ENCODE measurements at places on chromosomes 16 and 17.

- DNase-seq: no peak
Measured at GRCh38 chr16:89744813-89745212, 23.5 kb downstream of the ZNF276 start.

- no peak for DNase-seq
Measured at GRCh38 chr16:71837150-71837549, 8.6 kb upstream of the ATXN1L start.

DNA sequence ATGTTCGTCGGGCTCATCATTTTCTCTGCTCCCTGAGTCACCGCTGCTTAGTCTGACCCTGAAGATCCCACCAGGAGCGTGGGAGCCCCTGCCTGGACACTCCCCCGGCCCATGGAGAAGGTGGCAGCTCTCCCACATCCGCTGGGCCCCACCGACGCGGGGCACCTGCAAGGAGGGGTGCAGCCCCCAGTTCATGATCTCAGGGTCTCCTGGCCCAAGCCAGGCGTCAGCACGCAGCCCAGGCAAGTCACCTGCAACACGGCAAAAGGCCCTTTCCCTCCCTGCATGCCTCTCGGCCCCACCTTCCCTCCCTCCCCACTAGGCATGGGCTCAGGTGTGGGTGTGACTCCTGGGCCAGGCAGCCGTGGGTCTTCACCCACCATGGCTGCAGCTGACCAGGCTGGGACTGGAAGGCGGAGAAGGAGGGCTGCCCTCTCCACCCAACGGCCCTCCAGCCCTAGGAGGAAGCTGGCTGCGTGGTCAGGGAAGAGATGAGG, 9.7 kb upstream of the CHMP6 start:
- DNase-seq: no peak

GRCh38 chr17:66950325-66950724, 14.2 kb upstream of the CACNG4 start:
- no peak for DNase-seq
